ENCODE measurements at places on chromosomes 4 and X.

- no peak for DNase-seq
These were observed 126.1 kb downstream of the ASB9 start for GRCh38 chrX:15143825-15144121.

GRCh38 chrX:10052906-10053625, 85.9 kb downstream of the CLDN34 start:
- no peak for DNase-seq

DNA sequence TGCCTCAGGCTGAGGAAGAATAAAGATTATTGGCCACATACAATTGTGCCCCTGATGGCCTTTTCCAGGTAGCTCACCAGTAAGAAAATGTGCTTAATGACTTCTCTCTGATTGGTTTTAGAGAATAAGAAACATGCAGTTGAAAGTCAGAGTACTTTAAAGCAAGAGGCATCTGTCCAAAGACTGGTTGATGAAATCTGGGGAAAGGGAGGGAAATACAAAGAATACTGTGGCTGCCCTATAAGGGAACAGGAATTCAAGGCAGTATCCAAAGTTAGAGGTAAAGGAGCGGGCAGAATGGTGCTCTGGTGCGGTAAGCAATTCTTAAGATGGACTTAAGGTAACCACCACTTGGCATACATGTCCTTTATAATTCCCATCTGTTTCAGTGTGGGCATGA, 11.4 kb downstream of the PBDC1 start:
- no peak for DNase-seq

DNA sequence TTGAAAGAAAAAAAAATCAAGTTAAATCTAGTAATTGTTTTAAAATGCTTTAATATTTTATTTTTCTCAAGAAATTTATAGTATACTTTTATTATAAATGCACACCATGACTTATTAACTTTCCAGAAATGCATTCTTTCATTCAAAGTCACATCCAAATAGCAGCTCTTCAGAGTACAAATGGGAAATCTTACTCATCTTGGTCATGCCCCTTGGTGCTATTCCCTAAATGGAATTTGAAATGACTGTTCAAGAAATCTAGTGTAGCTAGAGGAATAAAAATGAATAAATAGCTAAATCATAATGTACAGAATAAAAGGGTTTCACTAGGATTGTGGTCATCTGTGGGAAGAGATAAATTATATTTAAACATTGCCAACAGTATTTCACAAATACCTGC, 1139.7 kb downstream of the PCDH18 start:
- no peak for DNase-seq

GRCh38 chr4:13511101-13511500, 27.0 kb upstream of the RAB28 start:
- no peak for DNase-seq

- no peak for DNase-seq
These were observed 51.5 kb upstream of the ARHGAP24 start for GRCh38 chr4:85423431-85423830.

DNA sequence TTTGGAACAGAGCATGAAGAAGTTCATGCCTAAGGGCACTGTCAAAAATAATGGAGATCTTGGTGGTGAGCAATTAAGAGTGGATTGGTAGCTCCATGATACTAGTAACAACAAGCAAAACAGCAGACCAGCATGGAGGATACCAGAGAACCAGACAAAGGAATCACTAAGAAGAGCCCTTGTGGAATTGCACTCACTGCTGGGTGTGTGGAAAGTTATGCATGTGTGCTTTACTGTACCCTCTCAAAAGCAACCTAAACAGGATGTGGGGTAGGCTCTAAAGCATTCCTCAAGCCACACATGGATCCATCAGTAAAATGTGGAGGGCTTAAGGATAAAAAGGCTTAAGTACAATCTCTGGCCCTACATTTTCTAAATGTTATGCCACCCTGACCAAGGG, 69.5 kb downstream of the AR start:
- DNase-seq, result no peak

GRCh38 chr4:55876387-55876786, 22.9 kb downstream of the EXOC1 start:
- DNase-seq, result no peak

- DNase-seq, result no peak
These were observed 116.3 kb downstream of the SHROOM4 start for GRCh38 chrX:50697691-50698090.

- no peak for DNase-seq
These were observed 1153.4 kb upstream of the AGA start for GRCh38 chr4:178595500-178596138.

DNA sequence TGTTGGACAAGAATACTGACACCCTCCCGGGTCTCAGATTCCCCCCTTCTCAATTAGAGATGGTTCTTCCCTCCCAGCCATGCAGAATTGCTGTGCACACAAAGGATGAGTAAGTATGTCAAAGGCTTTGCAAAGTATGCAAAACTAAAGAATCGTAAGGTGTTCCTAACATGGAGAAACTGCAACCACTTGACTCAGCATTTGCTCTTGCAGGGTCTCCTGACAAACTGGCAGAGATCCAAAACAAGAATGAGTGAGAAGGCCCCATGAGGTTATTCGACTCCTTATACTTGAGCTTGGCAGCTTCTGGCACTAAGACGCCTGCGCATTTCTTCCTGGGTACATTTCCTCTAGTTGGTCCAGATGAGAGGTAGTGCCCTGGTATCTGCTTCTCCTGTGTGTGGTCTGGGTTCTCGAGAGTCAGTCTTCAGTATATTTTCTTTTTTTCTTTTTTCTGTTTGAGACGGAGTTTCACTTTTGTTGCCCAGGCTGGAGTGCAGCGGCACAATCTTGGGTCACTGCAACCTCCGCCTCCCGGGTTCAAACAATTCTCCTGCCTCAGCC, 8.2 kb downstream of the FAM184B start:
- no peak for DNase-seq

- no peak for DNase-seq
These were observed 150.3 kb upstream of the RASGEF1B start for GRCh38 chr4:81622028-81622427.

DNA sequence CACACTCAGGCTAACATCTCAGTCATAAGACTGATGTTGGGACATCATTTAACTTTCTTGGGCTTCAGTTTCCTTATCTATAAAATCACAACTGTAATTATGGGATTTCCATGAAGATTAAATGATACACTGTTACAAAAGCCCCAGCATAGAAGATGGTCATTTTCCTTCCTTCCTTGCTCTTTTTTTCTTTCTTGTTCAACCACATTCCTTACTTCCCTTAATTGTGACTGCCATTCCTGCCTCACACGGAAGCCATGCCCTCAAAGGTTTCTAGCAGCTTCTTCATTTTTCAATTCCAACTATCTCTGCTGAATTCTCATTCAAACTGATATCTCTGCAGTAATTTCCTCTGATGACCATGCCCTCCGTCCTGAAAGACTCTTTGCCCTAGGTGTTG, 311.8 kb downstream of the PPP3CA start:
- DNase-seq, result no peak

DNA sequence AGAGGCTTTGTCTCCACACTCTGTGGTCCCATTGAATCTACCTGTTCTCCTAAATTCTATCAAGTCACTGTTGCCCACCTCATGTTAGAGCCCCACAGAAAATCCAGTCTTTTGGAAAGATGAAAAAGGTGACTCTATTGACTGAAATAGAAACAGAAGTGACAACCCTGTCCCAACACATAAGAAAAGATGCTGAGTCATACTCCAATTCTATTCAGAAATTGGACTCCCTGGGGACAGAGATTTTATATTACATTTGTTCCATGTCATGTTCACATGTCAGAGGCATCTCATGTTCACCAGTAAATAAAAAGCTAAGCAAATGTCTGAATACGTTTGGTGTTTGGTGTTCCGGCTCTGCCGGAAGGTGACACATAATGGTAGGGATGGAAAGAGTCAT, 2.9 kb upstream of the GRPR start:
- DNase-seq, result no peak

- DNase-seq, result no peak
These were observed 277.6 kb upstream of the NWD2 start for GRCh38 chr4:36966756-36967460.

DNA sequence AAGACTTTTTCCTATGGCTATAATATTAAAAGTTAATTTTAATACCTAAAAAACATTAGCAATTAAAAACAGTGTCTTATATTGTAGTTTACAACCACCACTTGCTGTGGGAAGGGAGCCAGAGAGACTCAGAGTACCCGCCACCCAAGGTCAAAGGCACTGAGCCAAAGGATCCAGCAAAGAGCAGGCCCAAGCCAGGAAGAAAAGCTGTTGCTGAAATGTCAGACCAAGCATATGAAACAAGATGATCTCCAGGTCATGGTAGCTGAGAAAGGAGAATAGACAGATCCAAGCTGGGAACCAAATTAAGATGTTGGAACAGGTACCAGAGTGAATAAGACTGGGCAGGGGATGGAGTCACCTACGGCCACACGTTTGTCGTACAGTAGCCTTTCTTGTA, 18.8 kb upstream of the ATOH1 start:
- no peak for DNase-seq

- no peak for DNase-seq
These were observed 211.5 kb downstream of the CHRDL1 start for GRCh38 chrX:110584083-110584482.

GRCh38 chr4:147638942-147639341, 21.7 kb downstream of the TMEM184C start:
- no peak for DNase-seq

GRCh38 chr4:125849869-125850268, 535.1 kb downstream of the FAT4 start:
- DNase-seq, result no peak

DNA sequence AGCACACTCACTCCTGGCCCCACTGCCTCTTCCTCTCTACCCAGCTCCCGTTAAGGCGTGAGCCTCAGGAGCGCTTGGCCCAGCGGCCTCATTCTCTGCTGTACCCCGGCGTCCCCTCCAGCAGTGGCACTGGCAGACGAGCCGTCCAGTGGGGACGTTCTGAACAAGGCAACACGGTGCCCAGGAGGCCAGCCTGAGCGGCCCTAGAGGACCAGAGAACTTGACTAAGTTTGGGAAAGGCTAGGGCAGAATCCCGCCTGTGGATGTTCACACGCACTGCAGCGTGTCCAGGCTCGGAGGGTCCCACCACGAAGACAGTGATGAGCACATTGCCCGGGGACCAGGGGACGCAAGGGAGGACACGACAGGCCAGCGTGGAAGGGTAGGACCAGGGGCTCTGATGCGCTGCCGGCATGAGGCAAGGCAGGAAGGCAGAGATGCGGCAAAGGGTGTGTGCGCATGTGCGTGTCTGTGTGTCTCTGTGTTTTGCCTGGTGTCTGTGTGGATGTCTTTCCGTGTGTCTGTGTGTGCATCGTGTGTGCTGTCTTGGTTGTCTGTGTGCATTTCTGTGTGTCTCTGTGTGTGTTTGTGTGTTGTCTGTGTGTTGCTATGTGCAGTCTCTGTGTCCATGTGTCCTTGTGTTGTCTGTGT, 89.4 kb downstream of the ABLIM2 start:
- DNase-seq, result no peak

GRCh38 chrX:150527108-150527507, 41.3 kb upstream of the MTM1 start:
- no peak for DNase-seq

DNA sequence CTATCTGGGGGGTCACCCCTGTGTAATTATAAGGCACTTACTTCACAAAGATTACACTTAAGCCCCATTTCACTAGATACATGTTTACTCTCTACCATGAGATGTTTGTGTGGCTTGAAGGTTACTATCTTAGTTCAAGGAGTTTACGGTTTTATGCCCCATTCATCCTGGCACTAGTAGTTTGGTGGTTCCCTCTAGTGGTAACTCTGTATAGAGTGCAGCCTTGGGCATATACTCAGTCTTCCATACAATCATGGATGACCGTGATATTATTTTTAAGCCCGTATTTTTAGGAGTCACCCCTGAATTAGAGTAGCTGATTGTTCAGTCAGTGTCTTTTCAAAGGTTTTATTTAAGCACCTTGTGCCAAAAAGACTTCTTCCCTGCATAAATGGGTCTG, 109.9 kb upstream of the FAM47C start:
- DNase-seq, result no peak

- DNase-seq, result no peak
These were observed 88.4 kb downstream of the ZXDA start for GRCh38 chrX:57821703-57822387.

DNA sequence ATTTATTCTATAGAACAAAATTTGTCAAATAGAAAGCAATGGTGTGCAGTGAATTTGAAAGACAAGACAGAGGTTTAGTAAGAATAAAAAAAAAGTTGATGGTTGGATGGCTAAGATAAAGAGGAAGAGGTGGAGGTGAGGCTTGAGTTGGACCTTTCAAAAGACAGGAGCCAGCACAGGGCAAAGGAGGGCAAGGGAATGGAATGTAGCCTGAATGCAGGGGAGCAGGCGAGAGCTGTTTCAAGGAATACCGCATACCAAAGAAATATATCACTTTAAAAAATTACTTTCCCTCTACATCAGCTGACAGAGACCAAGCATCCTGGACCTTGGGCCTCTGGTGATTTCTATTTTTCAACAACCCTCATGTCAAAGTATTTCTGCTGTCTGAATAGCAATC, 38.0 kb upstream of the CXXC4 start:
- no peak for DNase-seq

- DNase-seq, result no peak
These were observed 364.1 kb downstream of the PDGFC start for GRCh38 chr4:156607478-156607857.

DNA sequence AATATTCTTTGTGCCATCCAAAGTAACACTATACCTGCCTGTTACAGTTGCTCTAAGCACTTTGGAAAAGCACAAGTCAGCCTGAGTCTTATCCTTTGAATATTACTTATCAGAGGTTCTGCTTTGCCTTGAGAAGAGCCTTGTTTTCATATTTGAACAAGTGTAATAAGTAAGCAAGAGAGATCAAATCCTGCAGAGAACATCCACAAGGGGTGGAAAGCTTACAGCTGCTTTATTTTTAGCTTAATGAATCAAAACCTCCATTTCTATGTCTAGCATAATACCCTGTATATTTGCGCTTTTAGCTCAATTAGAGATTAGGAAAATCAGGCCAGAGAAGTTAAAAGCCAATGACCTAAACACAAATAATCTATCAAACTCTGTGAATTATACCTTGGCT, 139.8 kb downstream of the CDS1 start:
- no peak for DNase-seq

DNA sequence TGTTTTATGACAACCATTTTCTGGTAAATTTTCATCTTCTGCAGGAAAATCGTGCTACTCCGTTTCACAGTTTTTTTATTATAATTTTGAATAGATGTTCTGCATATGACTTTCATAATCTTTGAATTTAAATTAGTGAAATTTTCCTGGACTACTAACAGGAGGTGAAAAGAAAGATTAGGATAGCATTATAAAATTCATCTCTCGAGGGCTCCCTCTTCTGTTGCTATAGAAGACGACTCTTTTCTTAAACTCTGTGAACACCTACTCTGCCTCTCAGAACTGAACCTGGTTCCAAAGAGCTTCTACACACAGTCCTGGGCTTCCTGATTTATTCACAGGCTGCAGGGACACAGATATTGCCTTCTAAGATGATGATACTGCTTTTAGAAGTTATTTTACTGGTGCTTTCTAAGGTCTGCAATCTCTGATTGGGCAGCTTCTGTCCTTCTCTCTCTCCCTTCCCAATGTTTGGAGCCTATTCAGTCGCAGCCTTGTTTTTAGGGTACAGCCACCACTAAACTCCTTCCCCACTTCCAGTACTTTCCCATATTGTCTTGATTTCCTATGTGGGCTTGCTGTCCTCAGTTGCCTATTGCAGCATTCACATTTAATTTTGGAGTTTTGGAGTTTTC, 10.1 kb upstream of the SAP30 start:
- no peak for DNase-seq
